ENCODE measurements at places on chromosomes 6 and 20.

DNA sequence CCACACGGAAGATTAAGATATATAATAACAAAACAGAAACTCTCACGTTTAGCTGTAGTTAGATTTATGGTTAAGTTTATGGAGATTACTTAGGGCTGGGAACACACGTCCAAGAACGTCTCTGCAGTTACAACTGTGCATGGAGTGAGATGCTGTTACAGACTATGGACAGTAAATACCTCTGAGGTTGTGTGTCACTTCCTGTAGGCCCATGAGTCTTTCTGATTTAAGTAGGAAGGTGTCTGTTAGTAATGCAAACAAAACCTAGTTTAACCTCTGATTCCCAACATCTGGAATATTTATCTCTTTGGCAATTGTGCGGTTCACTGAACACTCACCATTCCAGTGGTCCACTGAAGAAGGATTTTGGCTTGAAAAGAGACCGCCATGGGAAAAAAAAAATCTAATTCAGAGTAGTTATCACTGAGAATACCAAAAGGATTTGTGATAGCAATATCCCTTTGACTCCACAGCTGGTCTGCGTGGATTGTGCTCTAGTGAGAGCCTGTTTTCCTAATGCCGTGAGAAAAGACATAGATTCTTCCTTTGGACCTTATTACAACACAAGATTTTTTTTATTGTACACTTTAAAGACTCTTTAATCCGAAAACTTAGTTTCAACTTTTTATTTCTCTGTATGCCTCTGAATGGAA is 478.2 kb upstream of the CITED2 start:
- DNase-seq = no peak

DNA sequence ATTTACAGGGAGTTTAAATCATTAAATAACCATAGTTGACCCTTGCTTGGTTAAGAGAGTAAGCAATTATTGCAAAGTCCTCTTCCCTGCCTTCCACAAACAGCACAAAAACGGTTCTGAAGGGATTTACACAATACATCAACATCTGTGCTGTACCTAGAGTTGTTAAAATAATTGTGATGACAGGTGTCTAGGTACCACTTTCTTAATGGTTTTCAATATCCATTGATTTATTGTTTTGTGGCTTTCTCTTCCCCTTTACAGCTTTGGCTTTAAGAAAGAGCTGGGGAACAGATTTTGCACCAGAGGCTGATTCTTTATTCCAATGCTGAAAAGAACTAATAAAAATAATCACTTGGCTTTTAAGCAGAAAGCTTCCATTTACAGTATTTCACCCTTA is 598 bp upstream of the SOX4 start:
- DNase-seq = no peak

- no peak for DNase-seq
These were observed 2.3 kb downstream of the RNF144B start for GRCh38 chr6:18389479-18389878.

DNA sequence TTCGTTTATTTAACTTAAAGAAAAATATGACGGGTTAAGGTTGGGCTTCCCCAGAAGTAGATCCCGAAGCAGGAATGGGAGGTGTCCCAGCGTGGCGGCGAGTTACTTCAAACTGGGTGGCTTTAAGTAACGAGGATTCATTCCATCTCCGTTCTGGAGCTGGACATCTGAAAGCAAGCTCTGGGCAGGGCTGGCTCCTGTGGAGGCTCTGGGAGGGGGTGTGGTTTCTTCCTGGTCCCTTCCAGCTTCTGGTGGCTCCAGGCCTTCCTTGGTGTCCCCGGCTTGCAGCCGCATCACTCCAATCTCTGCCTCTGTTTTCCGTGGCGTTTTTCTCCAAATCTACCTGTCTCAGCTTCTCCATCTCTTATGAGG is 47.3 kb upstream of the BHLHE23 start:
- no peak for DNase-seq

DNA sequence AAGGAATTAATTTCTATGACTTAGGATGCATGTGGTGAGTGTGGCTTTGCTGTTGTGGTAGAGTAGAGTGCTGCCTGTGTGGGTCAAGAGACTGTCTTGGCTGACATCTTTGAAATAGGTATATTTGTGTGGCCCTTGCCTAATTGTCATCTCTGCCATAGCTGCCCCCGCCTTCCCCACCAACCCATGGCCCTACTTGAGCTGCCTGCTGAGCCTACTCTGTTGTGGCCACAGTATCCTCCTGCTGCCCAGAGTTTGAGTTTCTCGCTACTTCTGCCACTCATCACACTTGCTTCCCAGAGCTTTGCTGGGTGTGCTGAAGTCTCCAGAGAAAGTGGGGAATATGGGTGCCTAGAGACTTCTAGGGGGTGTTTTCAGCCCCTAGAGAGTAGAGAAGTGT is 8.0 kb downstream of the PLCG1 start:
- no peak for DNase-seq

- no peak for DNase-seq
These were observed 48.7 kb downstream of the KCTD20 start for GRCh38 chr6:36491378-36491965.

- DNase-seq = no peak
These were observed 59.1 kb upstream of the CCDC28A start for GRCh38 chr6:138714493-138714892.

DNA sequence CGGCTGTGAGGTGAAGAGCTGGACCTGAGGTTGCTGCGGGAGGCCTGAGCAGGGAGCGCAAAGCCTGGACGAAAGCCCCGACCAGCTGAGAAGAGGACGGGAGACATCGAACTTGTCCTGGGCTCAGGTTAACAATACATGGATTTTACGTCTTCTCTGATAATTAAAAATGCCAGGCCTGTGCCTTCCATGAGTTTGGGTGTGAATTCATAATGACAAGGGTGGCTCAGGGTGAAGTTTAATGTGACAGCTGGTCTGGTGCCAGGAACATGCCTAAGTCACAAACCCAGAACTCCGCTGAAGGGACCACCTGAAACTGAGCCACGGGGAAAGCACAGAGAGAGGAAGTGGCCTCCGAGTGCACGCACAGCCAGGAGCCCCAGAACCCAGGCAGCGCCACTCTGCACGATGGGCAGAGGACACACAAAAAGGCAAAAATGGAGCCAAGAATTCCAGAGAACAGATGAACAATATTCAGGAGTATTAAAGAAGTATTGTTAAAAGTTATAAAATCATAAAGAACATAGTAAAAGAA is 150.1 kb upstream of the RPS6KA2 start:
- no peak for DNase-seq

DNA sequence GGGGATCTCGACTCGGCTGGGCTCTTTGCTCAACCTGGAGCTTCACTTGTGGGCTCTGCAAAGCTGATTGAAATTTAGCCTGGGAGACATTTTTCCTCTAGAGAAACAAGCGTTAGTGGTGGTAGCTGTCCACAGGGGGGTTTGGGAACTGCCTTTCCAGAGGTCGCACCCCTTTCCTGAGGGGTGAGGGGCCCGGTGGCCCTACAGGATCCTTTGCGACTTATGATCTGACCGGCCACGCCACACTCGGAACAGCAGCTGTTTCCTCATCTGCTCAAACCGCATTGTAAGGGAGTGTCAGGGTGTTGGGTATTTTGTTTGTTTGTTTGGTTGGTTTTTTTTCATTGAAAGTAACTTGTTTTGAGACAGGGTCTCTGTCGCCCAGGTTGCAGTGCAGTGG is 21.0 kb downstream of the PNLDC1 start:
- no peak for DNase-seq

GRCh38 chr20:51318058-51318949 is 224.2 kb downstream of the NFATC2 start:
- peak; percentile 81 for DNase-seq

DNA sequence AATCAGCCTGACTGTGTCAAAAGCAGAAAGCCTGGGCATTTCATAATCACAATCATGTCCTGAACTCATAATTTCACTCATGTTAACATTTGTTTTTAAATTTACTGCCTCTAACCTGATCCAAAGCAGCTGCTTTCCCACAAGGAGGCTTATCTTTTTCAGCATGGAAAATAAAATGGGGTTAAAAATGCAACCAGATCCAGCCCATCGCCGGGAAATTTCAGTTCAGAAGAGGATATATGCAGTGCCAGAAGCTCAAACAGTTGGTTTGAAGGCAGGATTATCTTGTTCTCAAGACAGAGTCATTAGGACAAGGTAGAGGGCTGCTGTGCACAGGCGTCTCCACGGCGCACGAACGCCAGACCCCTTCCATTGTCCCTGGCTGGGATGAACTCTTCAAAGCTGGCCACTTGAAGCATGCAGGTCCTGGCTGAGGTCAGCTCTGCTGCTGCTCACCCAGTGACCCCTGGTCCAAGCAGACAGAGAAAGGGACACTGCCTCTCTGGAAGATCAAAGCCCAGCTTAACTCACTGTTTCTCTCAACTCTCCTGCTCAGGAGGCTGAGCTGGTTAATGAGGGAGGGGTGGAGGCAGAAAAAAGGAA is 191.1 kb upstream of the HEY2 start:
- DNase-seq = no peak

DNA sequence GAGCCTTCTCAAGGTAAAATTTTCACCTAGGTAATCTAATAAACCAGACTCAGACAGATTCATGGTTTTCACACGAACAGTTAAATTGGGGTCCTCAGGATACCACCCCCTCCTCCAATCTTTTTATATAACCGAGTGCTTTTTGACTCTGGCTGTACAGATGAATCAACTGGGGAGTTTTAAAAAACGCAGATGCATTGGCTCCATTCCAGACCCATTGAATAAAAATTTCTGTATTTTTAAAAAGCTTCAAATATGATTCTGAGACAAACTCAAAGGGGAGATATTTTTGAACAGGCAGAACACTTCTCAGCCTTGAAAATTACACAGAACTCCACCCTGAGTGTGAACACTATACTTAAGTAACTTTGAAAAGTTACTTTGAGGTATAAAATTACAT is 7.2 kb downstream of the UTRN start:
- no peak for DNase-seq

DNA sequence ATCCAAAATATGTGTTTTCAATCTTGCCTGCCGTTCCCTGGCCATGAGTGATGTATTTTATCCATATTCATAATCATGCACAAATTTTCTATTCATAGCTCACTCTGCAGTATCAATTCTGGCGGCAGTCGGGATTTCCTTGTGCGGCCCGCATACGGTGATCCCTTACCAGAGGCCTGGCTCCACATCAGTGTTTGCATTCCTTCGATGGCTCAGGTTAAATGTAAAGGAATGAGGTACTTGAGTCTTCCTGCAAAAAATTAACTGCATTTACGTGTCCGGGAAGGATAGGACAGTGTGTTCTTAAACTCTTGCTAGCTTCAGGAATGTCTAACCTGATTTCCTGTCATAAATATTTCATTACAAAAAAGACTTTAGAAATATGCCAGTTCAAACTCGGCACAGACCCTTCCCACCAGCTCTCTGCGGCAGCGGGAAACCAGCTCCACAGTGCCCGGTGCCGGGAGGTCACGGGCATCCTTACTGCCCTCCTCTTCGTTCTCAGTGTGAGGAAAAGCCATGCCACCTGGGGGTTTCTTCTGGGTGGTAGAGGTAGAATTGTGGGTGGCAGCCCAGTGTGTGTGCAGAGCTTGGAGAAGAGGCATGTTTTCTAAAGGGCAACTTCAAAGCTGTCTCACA is 154.5 kb downstream of the MOXD1 start:
- no peak for DNase-seq
